ENCODE measurements at places on chromosomes 1 and 21. TPM values are rescaled to one million over a fixed set of nuclear protein-coding genes. Genes with fewer than 3 reads are reported as not detected.

Gene CAPN8
- not detected for total RNA-seq

Gene TRIM63
- total RNA-seq = 0.30 TPM

Gene FMO2
- total RNA-seq = 11.8 TPM

Gene POU3F1
- total RNA-seq = not detected

Gene PPIAL4G
- total RNA-seq = not detected

Gene GFI1
- 0.07 TPM for total RNA-seq

Gene WNT2B
- 4.7 TPM for total RNA-seq

Gene GJC2
- 5.1 TPM for total RNA-seq

Gene SLC25A34
- total RNA-seq = 0.73 TPM

Gene ARHGAP30
- total RNA-seq = not detected

Gene USP48
- total RNA-seq = 46.3 TPM

Gene HLCS
- total RNA-seq = 49.8 TPM

Measured in smooth muscle cell of the pulmonary artery (primary cell).